Activated CD4-positive, alpha-beta T cell treated with anti-CD3 and anti-CD28 coated beads for 24 hours (primary cell): ENCODE measurements at places on chromosomes 4 and X.

- DNase-seq = no peak
These were observed 158.9 kb downstream of the ADAMTS3 start for GRCh38 chr4:72410158-72410557.

GRCh38 chr4:143253166-143253565 lies 68.4 kb downstream of the USP38 start:
- DNase-seq = no peak

DNA sequence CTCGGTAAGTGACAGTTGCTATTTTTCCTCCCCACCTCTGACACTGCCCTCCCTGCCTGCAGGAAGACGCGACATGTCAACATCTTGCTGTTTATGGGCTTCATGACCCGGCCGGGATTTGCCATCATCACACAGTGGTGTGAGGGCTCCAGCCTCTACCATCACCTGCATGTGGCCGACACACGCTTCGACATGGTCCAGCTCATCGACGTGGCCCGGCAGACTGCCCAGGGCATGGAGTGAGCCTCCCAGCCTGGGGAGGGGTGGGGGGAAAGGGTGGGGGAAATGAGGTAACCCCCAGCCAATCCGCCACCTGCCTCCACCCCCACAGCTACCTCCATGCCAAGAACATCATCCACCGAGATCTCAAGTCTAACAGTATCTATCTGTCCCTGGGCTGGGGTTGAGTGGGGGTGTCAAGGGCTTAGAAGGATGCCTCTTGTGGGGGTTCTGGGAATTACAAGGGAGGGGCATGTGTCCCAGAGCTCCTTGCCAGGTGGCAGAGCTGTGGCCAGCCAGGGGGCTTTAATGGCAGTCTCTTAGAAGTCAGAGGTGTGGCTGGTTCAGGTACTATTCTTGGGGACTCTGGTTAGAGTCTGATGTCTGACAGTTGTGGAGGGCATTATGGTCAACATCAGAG lies 7.8 kb downstream of the ARAF start:
- DNase-seq = no peak

DNA sequence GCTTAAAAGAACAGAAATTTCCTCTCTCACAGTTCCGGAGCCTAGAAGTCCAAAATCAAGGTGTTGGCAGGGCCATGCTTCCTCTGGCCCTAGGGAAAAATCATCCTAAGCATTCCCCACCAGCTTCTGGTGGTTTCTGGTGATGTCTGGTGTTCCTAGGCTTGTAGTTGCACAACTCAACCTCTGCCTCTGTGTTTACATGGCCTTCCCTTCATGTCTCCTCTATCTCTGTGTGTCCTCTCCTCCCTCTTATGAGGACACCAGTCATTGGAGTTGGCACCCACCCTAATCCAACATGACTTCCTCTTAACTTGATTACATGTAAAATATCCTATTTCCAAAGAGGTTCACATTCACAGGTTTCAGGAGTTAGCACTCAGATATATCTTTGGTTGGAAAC lies 15.4 kb downstream of the LRP2BP start:
- DNase-seq = no peak

DNA sequence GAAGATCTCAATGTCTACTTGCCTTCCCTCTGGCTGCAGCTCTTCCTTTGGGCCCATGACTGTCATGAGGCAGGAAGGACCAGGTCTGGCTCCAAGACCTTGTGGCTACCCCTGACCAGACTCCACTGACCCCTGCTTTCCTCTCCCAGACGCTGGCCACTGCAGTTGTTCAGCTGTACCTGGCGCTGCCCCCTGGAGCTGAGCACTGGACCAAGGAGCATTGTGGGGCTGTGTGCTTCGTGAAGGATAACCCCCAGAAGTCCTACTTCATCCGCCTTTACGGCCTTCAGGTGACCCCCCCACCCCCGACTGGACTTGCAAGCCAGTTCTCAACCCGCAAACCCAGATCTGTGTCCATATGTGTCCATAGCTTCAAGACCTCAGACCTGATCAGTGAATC lies 535 bp downstream of the WAS start:
- no peak for DNase-seq

- no peak for DNase-seq
These were observed 181.4 kb upstream of the MXRA5 start for GRCh38 chrX:3527811-3528210.

GRCh38 chr4:33850371-33850902 lies 2393.9 kb downstream of the ARAP2 start:
- no peak for DNase-seq

GRCh38 chrX:85859426-85859825 lies 187.9 kb downstream of the CHM start:
- DNase-seq = no peak

GRCh38 chr4:145012841-145013240 lies 85.2 kb downstream of the ANAPC10 start:
- no peak for DNase-seq

DNA sequence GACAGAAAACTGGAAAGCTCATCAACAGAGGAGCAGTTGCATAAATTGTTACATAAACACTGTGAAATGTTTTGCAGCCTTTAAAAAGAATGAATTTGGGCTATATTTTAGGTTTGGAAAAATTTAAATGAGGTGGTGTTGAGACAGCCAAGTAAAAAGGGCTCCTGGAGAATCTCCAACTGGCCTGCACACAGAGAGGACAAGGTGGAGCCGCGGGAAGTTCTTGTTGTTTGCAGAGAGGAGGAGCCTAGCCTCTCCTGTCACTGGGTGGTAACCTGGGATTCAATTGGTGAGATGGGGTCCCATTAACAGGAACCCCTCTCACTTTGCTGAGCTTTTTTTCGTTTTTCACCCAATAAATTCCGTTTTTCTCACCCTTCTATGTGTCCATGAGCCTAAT lies 13.4 kb downstream of the GIMD1 start:
- DNase-seq = no peak

DNA sequence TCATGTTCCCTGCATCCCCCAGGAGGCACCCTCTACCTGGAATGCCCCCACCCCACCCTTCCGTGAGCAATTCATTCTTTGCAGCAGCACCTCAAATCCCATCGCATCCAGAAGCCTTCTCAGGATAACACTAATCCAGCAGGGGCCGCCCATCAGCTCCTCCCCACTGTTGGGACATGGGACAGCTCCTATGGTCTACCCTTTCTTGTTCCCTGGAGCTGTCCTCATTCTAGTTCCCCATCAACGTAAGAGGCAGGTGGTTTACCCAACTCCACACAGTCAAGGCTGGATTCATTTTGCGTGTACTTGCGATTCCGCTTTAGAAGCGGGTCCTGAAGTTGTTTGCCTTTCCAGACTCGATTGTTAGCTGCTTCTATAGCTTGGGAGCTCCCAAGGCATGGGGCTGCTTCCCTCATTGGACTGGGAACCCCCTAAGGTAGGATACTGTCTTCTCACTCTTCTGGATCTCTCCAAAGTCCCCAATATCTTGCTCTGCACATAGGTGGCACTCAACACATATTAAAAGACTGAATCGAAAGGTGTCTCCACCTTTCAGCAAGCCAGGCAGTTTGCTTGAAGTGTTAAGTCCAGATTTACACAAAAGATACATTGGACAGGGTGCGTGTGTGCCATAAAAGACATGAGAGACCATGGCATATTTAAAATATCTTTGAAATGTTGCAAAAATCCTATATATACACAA lies 942 bp upstream of the APLN start:
- DNase-seq = no peak

DNA sequence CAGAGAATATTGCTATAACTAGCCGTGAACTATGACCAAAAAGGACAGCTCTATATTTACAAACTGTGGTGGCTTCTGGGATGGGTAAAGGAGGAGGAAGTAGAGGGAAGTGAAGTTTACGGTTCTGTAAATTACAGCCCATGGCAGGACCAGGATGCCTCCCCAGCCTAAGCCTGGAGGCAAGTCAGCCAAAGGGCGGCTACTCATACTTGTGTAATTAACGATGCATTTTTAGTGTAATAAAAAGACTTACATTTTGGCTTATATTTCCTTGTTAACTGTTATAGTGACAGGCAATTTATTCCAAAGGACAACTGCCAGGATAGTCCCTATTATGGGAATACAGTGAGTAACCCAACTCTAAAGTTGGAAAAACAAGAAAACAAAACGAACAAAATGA lies 139.9 kb upstream of the OTUD4 start:
- no peak for DNase-seq

DNA sequence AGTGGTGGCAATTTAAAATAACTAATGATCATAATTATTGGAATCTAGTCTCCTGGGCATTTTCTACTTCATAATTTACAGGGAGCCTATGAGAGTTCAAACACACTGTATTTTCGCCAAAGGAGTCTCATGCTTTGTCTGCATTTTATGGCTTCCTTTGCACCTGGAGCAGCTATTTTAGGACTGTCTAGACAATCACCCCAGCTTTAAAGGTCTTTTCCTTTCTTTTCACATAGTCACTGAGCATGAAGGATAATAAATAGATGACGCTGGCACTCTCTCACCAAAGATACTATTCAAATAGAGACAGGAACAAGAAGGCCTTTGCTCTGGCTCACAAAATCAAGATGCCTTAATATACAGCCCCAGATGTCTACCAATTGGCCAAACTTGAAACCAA lies 43.0 kb downstream of the AMELX start:
- no peak for DNase-seq

DNA sequence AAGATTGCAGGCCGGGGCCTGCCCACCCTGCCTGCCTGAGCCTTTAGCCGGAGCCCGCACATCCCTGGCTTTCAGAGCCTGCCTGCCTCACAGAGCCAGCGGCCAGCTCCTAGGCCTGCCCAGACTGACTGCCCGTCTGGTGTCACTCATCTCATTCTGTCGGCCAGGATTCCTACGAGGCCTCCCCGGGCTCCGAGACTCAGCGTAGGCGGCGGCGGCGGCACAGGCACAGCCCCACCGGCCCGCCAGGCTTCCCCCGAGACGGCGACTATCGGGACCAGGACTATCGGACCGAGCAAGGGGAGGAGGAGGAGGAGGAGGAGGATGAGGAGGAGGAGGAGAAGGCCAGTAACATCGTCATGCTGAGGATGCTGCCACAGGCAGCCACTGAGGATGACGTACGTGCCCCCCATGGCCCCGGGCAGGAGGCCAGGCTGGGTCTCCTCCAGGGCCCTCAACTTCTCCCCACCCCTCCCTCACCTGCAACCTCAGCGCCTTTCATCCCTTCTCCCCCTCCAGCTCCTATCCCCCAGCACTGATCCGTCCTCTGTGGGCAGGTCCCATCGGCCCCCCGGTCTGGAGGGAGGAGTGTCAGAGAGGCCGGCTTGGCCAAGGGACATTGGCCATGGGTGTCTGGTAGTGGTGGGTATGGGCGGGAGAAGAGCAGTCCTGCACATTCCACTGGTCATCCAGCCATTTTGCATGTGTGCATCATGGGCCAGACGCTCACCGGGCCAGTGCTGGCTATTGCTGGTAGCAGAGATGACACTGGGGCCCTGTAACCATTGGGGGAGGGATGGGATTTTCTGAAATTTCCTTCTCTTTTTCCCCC lies 22.6 kb upstream of the UBA1 start:
- no peak for DNase-seq

DNA sequence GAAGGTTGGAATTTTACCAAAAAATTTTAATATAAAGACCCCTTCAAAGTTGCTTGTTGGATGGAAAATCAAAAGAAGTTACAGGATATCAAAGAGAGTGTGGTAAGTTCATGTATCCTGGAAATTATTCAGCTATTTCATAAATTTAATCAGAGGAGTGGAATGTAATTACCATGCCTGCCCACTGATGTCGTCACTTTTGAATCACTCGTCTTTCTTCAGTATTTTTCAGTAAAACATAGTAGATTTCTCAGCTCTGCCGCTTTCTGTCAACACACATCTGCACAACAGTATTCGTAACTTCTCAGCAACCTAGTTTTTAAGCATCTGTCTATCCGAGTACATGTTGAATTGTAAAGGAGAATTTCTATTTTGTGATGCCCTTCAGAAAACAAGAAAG lies 2163.0 kb upstream of the AGA start:
- no peak for DNase-seq

GRCh38 chrX:14641681-14642655 lies 112.6 kb downstream of the GLRA2 start:
- DNase-seq = no peak

- DNase-seq = no peak
These were observed 667.3 kb downstream of the GALNTL6 start for GRCh38 chr4:172480471-172480870.

GRCh38 chr4:158667651-158668198 lies 4.0 kb downstream of the C4orf46 start:
- DNase-seq = no peak

DNA sequence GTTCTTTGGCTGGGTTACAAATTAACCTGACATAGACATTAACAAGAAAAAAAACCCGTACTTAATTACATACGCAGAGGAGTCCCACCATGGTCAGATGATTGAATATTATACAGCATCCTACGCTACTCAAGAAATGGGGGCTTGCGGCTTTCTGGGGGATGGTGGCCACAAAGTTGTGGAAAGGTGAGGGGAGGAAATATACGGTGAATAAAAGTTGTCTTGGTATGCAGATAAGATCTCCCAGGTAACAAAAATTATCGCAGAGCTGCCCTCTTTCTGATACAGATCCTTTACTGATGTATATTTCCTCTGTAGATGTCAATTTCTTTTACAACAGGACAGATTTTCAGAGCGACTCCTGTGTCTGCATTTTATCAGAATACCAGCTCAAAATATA lies 890 bp downstream of the DCAF16 start:
- DNase-seq = no peak

- no peak for DNase-seq
These were observed 3.5 kb upstream of the SERTM2 start for GRCh38 chrX:111507933-111508332.

GRCh38 chr4:153651587-153651986 lies 32.5 kb upstream of the TLR2 start:
- peak; percentile 23 for DNase-seq

DNA sequence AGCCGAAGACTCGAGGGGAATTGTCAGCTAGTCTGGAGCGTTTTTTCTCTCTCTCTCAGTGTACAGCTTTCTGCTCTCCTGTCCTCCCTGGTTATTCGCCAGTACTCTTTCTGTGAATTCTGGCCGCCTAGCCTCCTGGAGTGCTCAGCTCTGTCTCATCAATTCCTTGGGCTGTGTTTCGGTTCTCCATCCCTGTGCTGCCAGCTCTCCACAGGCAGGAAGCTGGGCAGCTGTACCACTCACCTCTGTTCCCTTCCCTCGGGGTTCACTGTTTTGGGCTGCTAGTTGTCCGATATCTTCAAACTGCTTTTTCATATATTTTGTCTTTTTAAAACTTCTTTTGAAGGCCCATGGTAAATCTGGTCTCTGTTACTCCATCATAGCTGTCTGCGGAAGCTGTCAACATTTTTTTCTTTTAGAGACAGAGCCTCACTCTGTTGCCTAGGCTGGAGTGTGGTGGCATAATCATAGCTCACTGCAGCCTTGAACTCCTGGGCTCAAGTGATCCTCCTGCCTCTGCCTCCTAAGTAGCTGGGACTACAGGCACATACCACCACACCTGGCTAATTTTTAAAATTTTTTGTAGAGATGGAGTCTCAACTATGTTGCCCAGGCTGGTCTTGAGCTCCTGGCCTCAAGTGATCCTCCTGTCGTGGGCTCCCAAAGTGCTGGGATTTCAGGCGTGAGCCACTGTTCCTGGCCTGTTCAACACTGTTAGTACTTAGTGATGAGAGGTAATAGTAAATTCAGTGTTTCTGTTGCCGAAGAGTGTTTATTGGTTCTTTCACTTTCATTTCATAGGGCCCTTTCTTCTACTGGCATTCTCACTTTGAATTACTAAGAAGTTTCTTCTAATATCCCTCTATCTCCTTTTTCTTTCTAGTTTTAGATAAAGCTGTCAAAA lies 18.6 kb downstream of the ZCCHC4 start:
- no peak for DNase-seq

- no peak for DNase-seq
These were observed 23.0 kb downstream of the GAB3 start for GRCh38 chrX:154727871-154728270.

GRCh38 chr4:7432531-7433375 lies 2.0 kb downstream of the PSAPL1 start:
- DNase-seq = no peak

- DNase-seq = no peak
These were observed 460.9 kb downstream of the GABRG1 start for GRCh38 chr4:45663003-45663402.
